Prostate gland (tissue), 2 donors: ENCODE measurements at places on chromosomes 4 and X.

GRCh38 chrX:117834076-117834475 lies 282.5 kb downstream of the KLHL13 start:
- no peak for DNase-seq

DNA sequence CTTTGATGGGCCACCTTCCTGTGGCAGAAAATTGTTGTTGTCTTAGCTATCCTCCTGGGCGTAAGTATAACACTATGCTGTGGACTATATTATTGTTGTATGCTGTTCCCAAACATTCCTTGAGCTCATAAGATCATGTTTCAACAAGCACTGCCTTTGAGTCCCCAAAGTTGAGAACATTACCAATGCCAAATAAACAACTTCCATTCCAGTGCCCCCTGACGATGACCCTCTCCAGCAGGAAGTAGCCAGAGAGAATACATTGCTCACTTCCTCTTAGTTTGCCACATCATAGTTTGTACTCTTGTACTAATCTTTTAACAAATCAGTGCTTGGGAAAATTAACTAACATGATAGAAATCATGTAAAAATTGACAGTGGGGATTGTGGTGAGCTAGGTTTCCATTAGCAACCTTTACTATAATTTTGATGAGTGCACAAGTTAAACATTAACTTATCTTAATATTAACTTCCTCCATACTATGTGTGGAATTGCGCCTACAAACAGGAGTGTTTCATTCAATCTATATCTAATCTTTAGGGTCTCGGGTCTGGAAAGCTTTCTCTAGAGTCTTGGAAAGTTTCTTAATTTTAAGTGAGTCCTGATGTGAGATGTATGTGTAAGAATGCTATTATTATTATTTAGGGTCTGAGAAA lies 20.3 kb upstream of the DHX15 start:
- DNase-seq: no peak

- DNase-seq: no peak
These were observed 141.0 kb downstream of the ARX start for GRCh38 chrX:24874604-24875247.

- no peak for DNase-seq
These were observed 448.2 kb upstream of the FAT1 start for GRCh38 chr4:187171706-187172339.
